CD4-positive, alpha-beta T cell treated with Interleukin-2 at 100 ng/mL for 4 hours (primary cell): ENCODE measurements at places on chromosomes 12 and 14.

DNA sequence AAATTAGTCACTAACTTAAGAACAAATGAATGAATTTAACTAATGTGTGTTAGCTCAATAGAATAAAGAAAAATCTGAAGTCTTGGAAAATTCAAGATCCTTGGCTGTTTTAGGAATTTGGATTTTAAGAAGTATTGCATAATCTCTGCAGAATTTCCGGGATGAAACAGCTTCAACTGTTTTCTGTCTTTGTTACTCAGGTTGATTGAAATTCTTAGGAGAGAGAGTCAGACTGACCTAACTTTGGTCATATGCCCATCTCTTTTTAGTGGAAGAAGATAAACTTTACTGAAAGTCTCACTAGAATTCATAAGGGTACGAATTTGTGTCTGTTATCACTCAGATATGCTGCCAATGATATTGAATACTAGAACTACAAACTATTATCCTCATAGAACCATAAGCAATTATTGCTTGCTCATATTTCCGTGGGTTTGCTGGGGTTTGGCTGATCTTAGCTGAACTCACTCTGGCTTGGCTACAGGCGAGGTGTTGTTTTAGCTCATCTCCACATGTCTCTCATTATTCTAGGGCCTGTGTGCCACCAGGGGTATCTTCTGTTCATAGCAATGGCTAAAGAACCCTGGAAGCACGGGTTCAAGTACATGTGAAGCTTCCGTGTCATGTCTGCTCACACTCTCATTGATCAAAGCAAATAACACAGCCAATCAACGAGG, 257.4 kb upstream of the NOVA1 start:
- DNase-seq = no peak

DNA sequence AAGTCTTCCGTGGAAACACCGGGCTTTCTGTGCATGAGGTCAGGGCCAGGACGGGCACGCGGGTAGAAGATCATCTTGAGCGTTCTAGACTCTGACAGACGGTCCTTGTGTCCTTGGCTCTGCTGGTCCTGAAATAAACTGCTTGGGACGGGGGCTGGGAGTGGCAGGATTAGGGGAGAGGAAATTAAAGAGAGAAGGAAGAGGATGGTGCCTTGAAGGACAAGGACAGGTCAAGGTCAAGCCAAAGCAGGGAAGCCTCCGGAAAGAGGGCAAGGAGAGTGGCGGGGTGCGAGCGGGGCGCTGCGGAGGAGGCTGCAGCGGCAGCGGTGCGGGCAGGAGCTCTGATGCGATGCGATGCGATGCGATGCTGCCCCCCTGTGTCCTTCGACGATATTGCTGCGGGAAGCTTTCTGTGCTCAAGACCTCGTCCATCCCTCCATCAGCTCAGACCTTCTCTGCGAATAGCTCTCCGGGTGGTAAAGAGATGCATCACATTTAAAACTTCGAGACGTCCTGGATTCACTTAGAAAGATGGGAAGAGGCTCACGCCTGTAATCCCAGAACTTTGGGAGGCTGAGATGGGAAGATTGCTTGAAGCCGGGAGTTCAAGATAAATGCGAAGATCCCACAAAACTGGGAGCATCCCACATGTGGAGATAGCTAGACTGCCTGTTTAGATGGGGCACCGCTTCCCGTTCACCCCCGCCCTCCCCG, 110.1 kb upstream of the TMEM132D start:
- DNase-seq = no peak

GRCh38 chr12:5808981-5809380, 136.1 kb downstream of the ANO2 start:
- DNase-seq = no peak

DNA sequence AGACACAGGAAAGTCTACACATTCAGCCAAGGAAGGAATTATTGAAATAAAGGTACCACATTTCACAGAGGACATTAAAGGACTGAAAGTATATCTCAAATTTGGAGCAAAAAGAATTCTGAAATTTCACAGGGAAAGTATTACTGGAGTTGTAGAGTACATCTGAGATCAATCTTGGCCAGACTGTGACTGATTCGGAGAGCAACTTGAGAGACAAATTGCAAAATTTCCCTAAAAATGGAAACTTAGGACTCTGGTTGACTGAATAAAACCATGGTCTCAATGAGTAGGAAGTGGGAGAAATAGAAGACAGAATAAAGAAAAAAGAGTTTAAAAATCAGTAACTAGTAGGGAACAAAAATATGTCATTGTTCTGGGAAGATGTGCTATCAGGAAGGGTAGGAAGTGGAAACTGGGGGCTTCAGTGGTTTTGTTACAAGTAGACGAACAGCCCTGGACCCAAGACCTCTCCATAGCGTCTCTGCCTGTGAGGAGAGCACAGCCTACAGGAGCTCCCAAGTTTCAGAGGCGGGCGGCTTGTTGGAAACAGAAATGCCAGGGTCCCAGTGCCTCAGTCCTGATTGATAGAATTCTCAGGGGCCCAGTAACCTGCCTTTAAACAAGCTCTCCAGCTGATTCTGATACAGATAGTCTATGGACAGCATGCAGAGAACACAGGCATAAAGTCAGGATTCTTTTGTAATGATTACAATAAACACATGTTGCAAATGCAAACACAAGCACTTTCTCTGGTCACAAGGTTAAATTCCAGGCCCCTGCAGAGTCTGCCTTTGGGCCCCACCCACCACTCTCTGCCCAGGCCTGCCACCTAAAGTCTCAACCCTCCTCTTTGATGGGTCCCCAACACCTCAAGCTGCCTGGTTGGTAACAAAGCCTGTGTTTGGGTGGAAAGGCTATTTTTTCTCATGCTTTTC, 63.1 kb downstream of the BBS10 start:
- no peak for DNase-seq

DNA sequence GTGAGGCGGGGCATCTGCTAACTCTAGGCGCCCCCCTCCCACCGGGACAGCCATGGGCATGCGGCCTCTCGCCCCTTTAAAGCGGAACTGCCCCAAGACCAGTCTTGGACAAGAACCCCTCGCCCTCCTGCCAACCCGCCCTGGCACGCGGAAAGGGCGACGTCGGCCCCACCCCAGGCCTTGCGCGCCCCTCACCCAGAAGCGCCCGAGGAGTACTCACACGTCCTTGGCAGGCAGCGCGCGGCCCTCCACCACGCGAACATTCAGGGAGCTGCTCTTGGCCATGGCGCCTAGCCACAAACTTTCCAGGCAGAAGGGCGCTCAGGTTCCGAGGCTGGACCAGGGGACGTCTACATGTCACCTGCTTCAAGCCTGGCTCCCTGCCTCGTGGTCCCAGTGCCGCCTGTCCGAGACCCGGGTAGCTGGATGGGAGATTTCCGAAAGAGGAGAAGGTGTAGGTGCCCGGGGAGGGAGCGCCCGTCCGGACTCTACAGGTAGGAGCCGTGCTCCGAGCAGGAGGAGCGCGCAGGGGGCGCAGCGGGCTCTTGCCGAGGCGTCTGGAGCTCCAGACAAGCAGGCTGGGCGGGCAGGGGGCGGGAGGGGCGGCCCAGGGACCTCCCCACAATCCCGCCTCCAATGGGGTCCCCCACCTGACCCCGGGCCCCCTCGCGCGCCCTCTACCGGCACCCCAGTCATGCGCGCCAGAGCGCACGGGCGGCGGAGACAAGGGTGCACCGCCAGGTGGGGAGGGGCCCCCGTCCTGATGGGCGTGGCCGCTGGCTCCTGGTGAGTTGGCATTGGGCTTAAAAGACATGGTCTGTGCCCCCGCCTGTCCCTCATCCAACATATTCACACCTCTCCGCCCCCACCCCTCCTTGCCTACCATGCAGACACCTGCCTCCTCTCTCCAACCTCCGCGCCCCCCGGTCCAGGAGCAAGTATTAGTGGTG, at the start of gene RASAL1:
Gene RASAL1 (minus strand): TSS at position 584 of the 950 bp plus-strand sequence. CDS start 299 bp downstream, at position 285.
- peak; percentile 62 for DNase-seq

DNA sequence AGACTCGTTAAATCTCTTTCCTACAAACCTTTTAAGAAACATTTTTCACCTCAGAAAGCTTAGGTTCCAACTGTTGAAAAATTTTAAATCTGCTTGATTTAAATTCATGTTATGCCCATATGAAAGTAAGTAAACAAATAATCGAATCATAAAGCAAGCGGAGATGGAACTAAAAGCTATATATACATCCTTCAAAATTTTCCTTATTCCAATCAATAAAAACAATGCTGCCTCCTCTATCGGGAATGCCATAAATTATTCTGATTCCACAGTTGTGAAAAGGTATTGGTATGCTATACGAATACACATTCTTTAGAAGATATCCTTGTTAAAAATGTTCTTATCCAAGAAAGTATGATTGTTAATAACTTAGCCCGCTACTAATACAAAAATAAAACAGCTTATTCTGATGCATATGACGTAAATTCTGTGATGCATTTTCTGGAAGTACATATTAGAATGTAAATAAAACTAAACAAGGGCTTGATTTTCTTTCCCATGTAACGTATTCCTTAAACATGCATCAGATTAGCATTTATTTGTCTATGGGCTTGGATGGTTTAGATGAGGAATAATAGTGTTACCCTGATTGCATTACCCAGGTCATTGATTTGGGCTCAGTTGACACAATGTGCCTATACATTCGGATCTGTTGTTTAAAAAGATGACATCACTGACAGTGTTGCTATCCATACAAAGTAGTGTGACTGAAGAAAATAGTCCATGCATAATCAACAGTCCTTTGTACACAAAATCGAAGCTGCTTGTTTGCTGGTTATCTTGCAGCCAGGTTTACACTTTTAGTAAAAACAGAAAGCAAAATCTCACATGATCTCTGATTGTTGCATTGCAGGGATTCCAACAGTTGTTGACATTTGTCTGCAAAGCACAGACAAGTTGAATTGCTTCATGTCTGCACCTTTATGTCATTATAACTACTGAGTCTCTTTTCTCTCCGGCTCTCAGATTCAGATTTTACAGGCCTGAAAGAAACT, 656 bp upstream of the DTD2 start:
- DNase-seq = no peak

- DNase-seq = peak; percentile 11
Measured at GRCh38 chr12:28543021-28543890, 353.0 kb downstream of the CCDC91 start.

GRCh38 chr14:102418169-102418852, 55.6 kb downstream of the TECPR2 start:
- no peak for DNase-seq

GRCh38 chr14:32635061-32635719, 303.5 kb upstream of the NPAS3 start:
- DNase-seq = no peak

- no peak for DNase-seq
Measured at GRCh38 chr12:47920913-47921312, 16.1 kb upstream of the VDR start.

DNA sequence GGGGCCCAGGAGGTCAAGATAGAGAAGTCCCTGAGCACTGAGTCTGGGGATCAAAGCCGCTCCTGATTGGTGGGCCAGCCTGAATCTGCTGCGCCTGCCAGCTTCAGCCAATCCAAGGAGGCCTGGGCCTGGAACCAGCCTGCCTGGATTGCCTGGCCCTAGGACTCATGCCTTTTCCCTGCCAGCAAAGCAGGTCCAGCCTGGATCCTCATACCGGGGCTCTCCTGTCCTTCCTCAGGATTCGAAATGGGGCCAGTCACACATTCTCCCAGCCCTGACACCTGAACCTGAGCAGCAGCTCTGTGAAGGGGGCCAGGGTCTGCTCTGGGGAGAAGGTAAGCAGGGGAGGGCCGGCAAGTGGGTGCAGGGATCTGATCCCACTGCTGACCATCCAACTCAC, 81.9 kb downstream of the NINJ2 start:
- no peak for DNase-seq

- no peak for DNase-seq
Measured at GRCh38 chr12:54220567-54220966, 31.8 kb upstream of the SMUG1 start.

DNA sequence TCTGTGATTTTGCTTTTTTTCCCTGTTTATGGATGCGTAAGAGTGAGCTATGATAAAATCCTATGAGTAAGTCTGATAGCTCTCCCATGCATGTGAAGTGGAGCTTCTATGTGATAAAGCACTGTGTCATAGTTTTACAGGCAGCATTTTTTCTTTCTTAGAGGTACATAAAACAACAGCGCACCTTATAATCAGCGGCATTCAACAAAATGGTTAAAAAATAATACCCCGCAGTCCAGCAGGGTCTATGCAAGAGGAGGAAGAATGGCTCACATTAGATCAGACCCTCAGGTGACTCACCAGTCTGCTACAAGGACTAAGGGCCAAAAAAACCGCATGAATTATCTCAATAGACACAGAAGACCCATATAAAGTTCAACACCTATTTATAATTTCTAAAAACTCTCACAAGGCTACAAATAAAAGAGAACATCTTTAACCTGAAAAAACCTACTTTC, 33.0 kb upstream of the TMEM179 start:
- no peak for DNase-seq

- DNase-seq = no peak
Measured at GRCh38 chr12:7542046-7542445, 38.5 kb upstream of the CD163 start.

DNA sequence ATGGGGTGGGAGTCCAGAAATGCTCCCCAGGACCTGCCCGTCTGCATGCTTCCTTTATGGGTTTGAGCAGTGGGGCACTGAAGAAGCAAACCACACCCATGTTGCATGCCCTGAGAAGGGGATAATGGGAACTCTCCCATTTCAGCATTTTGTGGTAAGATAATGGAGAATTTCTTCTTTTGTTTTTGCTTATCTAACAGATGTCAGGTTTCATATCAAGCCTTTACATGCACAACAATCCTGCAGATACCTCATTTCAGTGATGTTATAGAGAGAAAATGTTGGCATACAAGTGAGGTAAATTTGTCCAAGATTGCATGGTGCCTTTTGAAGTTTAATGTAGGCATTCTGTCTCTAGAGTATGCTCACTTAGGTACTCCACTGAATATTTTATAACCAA, 177.0 kb downstream of the ALX1 start:
- no peak for DNase-seq

GRCh38 chr12:53205747-53206419, 1.2 kb downstream of the ITGB7 start:
- DNase-seq = peak; percentile 71

DNA sequence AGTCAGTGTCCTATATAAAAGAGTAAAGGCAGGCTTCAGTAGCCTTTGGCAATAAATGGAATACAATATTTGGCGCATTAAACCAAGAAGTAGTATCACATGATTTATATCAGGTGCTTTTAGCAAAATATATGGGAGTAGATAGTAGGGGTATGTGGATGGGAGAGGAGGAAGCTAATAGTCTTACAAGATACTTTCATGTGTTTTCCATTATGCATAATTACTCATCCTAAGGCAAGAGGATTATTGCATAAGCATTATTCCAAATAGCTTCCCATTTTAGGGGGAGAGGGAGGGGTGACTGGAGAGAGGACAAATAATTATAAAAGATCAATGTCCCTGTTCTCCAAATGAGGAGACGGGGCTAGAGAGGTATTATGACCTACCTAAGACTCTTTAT, 104.3 kb downstream of the DUSP6 start:
- no peak for DNase-seq

GRCh38 chr12:66092559-66093269, 37.8 kb downstream of the LLPH start:
- DNase-seq = no peak

- no peak for DNase-seq
Measured at GRCh38 chr12:58204071-58204470, 262.7 kb downstream of the ATP23 start.
